ENCODE measurements at places on chromosomes 5 and 9.

DNA sequence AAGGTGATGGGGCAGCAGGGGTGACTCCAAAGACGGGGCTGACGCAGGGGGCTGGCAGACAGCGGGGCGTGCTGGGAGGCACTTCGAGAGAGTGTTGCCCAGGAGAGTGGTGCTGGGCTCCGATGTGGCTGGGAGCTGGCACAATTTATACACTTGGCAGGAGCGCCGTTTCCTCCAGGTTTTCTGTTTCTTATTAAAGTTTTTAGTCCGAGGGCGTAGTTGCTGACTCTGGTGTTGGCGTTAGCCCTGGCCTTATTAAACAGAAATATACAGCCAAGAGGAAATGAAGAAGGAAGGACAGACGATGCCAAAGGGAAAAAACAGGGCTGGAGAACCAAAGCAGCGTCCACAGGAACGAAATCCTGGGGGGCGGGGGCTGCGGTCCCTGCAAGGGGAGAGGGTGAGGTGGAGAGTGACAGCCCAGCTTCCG lies 139.6 kb upstream of the PHYKPL start:
- no peak for DNase-seq

DNA sequence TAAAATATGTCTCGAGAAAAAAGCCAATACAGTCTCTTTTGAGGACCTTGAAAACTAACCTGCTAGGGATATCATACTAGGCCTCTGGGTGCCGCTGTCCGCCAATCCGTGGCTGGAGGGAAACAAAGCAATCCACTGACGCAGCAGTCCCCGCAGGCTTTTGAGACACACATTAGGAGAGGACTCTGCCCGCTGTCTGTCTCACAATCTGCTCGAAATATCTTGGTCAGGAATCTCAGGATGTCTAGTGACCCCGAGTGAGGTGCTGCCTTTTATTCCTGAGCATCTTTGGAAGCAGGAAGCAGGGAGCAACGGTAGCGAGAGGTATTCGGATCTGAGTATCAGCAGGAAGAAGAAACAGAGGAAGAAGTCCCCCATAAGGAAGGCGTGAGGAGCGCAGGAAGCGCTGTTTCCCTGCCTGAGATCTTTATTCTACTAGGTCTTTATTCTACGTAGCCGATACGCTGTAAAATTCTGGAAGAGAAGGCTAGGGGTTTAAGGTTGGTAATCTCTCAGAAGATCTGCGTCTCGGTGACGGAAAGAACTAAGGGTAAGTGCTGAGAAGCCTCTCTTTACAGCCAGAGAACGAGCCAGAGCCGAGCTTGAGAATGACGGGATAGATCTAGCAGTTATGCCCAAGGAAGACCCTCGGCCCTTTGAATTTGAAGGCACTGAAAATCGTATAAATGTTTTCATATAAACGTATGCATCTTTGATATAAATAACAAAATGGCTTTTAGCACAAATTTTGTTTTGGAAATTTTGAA lies 4.0 kb upstream of the PCDHGA1 start:
- DNase-seq: no peak

DNA sequence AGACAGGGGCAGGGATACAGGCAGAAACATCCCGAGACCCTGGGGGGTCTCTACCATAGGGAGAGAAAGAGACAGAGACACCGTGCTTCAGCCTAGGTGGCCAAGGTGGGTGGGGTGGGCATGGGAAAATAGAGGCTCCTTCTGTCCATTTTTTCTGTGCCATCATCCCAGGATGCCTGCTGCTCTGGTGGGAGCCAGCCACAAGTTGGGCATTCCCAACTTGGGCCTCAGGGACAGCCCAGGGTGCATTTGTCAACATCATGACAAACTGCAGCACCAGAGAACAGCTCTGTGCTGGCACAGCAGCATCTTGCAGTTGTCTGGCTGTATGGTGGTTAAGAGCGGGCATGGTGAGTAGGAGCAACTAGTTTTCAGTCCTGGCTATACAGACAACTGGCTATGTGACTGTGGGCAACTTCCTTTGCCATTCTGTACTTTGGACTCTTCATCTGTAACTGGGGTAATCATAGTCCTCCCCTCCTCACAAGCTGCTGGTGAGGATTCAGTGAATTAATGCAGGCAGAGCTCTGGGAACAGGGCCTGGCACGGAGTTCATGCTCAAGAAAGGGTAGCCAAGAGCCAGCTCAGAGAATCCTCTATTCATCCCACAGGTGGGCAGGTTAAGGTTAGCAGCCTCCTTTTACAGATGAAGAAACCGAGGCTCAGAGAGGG lies 100.4 kb downstream of the RGS3 start:
- DNase-seq: no peak

DNA sequence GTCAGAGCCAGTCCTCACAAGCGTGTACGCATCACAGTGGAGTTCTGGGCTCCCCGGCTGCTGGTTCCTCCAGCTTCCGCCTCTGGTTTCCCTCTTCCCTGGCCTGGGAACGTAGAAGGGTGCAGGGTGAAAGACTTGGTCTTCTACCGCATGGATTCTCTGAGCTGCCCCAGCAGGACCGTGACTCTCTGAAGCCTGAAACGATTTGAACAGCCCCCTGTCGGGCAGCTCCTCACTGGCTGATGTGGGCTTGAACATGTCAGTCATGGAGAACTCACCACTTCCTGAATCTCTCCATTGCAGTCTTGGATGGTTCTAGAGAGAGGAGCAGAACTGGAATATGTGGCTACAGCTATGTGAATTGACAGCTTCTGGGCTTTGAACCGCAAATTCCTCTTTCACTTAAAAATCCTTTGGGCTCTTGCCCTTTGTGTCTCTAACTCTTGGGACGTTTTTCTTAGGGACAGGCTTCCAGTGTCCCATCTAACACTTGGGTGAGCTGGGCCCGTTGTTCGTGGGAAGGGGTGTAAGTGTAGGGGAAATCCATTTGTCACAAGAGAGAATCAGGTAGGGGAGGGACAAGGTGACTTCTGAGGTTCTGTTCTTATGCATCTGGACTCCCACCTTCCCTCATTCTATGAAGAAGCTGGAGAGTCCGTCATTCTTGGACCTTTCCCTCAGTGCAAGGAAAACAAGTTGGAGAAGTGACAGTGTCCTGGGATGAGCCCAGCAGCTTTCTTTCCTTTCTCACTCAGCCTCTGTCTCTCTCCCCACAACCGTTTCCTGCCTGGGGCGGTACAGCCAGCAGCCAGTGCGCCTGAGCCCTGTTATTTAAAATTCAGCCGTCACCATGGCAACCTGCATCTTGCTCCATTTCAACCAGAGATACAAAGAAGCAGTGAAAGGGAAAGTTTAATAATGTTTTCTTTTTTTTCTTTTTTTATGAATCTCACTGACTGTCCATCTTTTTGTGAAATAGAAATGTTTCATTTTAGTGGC lies 84.7 kb downstream of the PTTG1 start:
- peak; percentile 81 for DNase-seq

DNA sequence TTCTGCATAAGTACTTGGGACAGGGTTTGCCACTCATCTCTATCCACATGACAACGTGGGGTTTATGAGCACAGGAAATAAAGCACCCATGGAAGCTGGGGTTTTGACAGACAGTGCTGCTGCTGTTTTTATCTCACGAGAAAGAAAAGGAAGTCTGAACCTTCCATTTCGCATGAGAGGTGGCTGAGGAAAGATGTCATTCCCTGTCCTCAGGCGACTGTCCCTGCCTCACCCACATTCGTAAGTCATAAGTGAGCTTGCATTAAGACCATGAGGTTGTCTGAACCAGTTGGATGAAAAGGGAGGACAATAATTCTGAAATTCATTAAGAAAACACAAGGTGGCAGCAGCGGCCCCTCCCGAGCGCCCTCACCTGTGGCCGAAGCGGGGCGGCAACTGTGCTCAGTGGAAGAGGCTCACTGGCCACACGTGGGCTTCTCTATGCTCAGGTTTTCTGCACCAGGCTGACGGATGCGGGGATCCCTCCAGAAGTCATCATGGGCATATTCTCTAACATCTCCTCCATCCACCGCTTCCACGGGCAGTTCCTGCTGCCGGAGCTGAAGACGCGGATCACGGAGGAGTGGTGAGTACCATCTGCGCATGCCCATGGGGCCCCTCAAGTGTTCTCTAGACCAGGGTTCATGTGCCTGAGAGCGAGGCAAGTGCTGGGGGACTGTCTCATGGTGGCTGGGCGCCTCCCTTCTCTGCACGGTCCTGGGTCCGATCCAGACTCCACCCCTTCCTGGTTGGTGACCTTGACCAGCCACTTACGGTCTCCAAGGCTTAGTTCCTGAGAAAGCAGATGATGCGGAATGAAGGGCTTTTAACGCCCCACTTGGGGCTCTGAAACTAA lies 54.7 kb upstream of the SUSD3 start:
- DNase-seq: peak; percentile 44

- DNase-seq: no peak
These were observed 12.2 kb upstream of the SPINK4 start for GRCh38 chr9:33227741-33228140.

DNA sequence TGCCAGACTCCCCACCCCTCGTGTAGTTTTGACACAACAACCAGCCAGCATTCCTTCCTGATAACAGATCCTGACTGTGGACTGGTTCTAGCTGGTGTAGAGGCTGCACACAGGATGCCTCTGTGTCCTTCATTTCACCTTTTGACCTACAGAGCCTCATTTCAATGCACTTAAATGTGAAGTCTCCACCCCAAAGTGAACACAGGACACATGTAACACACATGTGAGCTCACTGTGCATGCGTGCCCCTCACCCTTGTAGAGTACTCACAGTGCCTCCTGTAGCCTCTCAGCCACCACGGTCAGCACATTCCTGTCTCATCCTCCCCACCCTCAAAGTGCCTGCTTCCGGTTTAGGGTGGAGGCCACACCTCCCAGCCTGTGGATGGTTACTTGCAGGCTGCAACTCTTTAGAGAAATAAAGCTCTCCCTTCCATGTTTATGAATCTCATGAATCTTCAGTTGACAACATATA lies 11.6 kb upstream of the NKD2 start:
- peak; percentile 81 for DNase-seq

DNA sequence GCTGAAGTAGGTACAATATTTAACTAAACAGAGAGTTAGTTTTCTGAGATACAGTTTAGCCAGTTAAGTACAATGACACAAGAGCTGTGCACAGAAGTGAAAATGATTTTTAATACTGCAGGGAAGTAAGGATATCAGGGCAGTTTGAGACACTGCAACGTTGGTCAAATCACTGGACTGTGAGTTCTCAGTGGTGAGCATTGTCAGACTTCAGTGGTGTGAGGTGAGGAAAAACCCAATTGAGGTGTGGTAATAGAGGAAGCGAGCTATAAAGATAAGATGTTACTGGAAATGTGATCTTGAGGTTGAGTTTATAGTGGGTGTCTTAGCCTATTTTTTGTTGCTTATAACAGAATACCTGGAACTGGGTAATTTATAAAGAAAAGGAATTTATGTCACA lies 12.8 kb upstream of the FBXL7 start:
- no peak for DNase-seq

DNA sequence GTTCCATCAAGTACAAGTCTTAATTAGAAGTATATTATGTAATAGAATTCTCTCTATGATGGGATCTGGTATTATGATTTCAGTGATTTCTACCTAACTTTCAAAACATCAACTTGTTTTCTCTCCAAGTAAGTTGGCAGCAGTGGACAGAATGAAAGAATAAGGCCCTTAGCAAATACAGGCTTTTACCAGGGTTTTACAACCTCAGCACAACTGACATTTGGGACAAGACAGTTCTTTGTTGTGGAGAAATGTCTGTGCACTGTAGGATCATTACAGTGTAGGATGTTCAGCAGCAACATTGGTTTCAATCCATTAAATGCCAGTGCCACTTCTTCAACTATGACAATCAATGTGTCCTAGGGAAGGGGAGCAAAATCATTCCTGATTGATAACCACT lies 48.8 kb downstream of the MLANA start:
- no peak for DNase-seq

DNA sequence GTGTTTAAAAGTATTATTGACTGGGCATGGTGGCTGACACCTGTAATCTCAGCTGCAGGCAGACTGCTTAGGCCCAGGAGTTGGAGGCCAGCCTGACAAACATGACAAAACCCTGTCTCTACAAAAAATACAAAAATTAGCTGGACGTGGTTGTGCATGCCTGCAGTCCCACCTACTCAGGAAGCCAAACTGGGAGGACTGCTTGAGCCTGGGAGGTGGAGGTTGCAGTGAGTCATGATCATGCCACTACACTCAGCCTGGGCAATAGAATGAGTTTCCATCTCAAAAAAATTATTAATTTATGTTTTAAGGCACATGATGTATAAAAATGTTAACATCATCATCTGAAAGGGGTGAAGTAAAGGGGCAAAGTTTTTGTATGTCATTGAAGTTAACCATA lies 49.7 kb upstream of the FNIP1 start:
- no peak for DNase-seq

Measured in DND-41 (cell line).